ENCODE measurements at places on chromosomes 12 and 14.

DNA sequence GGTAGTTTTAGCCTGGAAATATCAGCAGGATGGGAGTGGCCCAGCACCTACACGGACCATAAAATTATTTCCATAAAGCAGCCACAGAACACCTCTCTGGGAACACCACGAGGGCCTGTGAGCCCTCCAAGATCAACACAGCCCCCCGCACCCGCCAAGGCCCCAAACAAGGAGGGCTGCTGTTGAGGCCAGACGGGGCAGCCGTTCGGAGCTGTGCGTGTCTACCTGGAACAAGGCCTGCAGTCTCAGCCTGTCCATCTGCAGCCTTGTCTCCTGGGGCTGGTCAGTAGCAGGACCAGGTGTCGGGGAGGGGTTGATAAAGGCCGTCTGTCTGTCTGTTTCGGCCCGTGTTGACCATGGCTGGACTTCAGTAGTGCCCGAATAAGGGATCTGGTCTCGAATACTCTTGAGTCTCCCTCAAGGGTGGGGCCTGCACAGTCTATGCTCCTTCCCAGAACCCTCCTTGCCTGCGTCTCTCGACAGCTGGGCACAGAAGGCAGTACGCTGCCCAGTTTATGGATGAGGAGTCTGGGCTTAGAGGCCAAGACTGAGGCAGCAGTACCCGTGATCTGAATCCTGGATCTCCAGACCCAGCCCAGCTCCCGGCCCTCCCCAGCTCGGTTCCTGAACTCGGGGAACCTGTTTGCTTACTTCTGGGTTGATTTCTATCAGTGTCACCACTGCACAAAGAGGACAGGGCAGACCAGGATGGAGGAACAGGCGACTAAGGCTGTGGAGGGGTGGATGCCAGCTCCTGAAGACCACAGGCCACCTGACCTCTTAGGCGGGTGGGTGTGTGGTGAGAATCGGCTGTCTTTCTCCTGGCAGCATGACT is 23.1 kb upstream of the DLK1 start:
- no peak for DNase-seq

DNA sequence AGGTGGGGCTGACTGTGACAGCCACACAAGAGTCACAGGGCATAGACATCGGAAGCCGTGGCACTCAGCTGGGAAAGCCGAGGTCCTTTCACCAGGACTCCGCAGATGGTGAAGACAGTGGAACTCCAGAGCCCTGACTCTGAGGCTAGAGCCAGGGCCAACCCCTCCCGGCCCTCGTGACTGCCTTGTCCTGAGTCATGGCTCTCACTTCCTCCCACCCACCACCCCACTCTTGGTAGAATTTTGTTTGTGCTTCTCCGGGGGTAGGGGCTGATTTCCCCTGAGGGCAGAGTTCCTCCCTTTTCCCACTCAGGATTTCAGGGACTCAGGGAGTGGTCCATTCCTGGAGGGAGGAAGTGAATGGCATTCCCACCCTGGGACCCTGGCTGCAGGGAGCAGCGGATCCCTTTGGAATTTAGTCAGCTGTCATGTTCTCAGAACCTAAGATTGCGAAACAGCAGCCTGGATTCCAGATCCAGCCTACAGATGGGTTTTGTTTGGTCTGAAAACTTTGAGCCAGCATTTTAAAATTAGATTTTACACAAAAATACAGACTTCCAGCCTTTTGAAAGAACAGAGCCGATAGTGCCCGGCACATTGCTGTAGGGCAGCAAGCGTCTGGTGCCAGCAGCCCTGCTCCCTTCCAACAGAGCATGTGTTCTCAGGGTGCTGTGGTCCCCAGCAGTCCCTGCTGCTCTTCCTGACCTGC is 50.7 kb downstream of the TPCN1 start:
- DNase-seq, result no peak

DNA sequence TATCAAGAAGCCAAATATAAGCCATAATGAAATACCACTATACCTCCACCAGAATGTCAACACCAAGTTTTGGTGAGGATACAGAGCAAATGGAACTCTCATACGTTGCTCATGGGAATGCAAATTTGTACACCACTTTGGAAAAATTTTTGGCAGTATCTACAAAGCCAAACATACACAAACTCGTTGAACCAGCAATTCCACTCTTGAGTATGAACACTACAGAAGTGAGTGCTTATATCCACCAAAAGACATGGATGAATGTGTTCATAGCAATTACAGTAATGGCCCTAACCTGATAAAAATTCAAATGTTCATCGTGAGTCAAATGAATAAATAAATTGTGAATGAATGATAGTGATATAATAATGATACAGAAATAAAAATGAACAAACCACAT is 24.8 kb downstream of the C12orf71 start:
- DNase-seq, result no peak

DNA sequence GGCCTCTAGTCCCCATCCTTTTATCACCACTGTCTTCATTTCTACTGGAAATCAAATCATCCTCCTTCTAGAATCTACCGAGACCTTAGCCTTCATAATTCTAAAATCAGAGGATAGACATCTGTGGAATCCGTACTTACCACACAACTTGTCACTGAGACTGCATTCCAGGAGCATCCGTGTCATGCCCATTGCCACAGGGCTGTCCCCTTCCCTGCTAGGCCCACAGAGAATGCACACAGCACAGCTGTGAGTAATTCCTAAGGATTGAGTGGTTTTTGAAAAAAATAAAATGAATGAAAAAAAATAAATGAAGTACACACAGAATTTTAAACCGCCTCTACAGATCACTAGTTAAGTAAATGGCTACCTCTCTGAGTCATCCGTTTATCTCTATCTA is 21.0 kb upstream of the MAGOHB start:
- DNase-seq, result no peak

DNA sequence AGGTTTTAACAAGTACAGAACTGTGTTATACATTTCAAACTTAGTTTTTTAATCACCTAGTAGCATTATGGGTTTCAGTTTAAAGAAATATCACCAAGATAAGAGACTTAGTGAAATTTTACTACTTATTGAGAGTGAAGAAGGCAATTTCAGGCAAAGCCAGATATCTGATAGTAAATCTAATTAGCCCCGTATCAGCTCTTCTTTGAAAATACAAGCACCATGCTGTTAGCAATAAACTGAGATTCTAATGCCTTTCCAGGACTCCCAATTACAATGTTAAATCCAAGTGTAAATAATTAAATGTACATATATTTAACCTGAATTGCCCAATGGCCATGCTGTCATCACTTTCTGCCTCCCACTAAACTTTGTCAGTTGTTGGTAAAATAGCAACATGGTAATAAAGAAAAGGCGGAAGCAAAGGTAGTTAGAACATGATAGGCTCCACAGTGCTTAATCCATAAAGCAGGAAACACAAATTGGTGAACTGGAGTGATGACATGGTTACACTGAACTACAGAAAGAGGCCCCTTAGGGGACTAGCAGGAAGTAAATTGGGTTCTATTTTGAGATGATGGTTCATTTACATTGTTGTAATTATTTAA is 646.1 kb downstream of the C12orf50 start:
- no peak for DNase-seq

GRCh38 chr12:83954956-83955601 is 957.5 kb downstream of the SLC6A15 start:
- no peak for DNase-seq

- no peak for DNase-seq
Measured at GRCh38 chr14:103132381-103133209, 9.3 kb downstream of the TNFAIP2 start.

GRCh38 chr14:68384335-68384734 is 408.5 kb downstream of the ZFP36L1 start:
- DNase-seq, result no peak

DNA sequence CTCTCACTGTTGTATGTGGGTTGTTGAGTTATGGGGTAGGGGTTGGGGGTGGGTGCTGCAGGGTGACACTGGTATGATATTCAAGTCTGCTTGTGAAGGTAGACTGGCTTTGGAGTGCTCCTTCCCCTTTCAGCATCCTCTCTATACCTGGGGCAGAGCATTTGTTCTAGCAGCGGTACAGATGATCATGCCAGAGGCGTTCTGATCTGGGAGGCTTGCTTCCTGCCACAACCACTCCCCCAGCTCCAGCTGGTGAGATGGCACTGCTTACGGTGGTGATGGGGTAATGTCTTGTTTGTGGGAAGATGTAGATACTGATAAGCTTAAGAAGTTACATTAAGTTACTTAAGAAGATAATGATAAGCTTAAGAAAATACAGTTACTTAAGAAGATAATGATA is 131.8 kb downstream of the ERC1 start:
- no peak for DNase-seq

DNA sequence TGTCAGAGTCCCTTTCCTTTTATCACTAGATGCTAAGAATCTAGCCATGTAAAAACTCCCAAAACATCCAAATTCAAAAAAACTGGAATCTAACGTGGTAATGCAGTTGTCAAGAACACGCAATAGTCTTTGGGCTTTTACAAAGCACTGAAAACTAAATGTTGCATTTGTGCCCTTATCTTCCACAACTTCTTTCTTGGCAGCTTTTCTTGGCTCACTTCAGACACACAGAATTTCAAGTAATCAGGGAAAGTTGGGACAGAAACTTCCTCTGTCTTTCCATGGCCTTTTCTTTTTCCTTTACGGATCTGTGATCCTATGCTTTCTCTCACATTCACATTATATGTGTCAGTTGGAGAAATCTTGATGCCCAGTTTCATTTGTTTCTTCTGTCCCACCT is 136.0 kb downstream of the CRADD start:
- no peak for DNase-seq

- no peak for DNase-seq
Measured at GRCh38 chr12:5134861-5135525, 91.3 kb downstream of the KCNA5 start.

- DNase-seq, result no peak
Measured at GRCh38 chr12:116382686-116383530, 105.4 kb upstream of the MED13L start.

- no peak for DNase-seq
Measured at GRCh38 chr14:71538938-71539649, 393.1 kb upstream of the RGS6 start.

DNA sequence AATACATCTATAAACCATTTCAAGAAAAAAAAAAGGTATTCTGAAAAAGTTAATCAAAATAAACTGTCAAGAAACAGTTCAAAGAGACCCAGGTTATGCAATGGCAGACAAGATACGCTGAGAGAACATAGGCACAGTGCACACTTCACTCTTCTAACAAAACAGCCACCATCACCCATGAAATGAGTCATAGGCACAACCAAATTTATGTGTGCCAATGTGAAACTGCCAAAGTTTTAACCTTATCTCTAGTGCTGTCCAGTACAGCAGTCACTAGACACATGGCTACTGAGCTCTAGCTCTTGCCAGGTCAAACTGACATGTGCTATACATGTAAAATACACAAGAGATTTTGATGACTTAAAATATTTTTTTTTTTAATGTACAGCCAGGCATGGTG is 1.4 kb downstream of the CEP128 start:
- no peak for DNase-seq

- no peak for DNase-seq
Measured at GRCh38 chr14:100649173-100649519, 61.9 kb upstream of the BEGAIN start.

- DNase-seq, result no peak
Measured at GRCh38 chr14:79645753-79646362, 565.4 kb downstream of the DIO2 start.

DNA sequence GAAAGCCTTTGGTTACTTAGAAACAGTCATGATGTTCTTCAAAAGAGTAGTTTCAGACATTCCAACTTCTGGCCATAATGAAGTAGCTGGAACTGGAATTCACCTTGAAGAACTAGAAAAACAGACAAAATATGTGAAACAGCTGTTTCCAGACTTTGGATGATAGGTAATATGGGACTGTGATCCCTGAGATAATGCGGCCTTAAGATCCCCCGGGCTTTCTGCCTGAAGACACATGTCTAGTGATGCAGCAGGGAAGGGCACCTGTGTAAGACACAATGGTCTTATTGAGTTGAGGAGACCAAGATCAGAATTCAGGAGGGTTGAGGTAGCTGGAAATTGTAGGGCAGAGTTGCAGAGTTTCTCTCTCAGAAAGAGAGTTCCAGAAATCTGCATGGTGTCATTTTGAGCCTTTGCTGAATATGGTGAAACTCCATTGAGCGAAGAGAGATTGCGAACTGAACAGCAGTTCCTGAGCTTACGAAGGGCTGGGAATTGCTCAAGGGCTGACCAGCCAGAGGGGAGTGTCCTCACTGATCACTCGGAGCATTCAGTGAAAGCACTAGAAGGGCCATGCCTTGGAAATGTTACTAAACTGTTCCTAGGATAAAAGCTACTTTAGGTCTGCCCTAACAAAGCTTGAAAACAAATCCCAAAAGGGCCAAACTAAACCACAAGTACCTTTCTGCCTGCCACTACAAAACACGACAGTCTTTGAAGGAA is 41.7 kb upstream of the FRS2 start:
- no peak for DNase-seq

DNA sequence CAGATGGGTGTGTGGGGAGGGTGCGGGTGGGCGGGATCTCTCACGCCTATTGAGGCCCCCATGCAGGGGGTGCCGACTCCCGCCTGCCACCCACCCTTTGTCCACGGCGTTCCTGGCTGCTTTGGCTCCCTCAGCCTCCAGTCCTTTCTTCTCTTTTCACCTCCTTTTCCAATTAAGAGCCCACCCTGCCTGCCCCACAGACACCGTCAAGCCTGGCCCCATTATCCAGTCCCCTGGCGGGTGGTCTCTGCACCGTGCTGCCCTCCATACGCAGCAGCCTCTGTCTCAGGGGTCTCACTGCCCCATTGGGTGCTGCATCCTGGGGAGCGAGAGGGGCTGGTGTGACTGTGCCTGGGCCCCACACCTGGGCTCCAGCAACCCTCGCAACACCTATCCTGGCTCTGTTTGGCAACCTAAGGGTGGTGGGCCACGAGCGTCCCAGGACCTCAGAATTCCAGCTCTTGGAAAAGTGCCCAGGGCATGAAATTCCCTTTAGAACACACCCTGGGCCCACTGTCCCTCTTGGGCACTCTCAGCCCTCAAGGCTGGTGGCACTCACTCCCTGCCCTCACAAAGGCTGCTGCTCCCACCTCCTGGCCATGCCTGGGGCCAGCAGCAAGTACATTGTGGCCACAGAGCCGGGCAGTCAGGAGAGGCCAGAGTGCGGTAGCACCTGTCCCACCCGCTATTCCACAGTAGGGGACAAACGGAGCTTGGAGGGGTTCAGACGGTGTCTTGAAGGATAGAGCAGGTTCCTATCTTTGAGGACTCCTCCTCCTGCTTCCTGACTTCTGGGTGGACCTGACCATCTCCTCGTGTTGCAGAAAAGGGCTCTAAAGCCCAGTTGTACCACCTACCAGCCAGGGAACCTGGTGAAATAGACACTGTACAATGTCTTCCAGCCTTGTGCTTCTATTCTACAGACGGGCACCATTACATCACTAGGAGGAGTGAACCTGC is 114.1 kb downstream of the KIF26A start:
- no peak for DNase-seq
